ENCODE measurements at places on chromosomes 2 and 18.

- no peak for DNase-seq
Measured at GRCh38 chr18:46449033-46449432, 208.0 kb downstream of the LOXHD1 start.

- no peak for DNase-seq
Measured at GRCh38 chr2:219668316-219668715, 40.9 kb downstream of the SLC4A3 start.

- no peak for DNase-seq
Measured at GRCh38 chr18:22169011-22169888, at the start of gene GATA6. GATA6 (plus strand) TSS chr18:22169589; CDS start chr18:22171145, 1,556 bp downstream.

GRCh38 chr2:179455824-179456223, 191.2 kb upstream of the SESTD1 start:
- DNase-seq, result no peak

DNA sequence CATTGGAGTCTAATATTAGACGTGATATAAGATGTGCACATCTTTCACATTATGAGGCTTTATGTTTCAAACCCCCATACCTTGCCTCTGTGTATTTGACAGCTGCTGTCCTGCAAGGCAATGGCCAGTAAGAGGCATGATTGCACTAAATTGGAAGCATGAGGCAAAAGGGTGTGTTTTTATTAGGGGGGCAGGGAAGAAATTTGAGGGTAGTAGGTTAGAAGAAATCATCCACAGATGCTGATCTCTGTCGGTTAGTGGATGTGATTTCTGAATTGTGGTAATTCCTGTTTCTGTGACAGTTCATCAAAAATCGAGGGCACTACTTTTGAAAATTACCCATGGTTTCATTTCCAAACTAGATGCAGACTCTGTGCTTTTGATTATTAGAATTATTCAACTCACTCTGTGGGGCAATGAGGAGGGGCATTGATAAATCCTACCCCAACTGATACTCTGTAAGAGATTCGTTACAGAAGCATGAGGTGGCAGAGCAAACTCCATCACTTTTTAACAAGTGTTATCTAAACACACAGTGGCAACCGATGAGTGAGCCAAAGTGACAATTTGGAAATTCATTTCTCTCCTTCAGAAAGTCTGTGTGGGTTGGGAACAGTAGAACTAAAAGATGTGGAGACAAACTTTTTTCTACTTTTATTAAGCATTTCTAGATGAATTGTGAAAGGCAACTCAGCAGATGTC, 453.0 kb downstream of the ARHGAP15 start:
- no peak for DNase-seq

DNA sequence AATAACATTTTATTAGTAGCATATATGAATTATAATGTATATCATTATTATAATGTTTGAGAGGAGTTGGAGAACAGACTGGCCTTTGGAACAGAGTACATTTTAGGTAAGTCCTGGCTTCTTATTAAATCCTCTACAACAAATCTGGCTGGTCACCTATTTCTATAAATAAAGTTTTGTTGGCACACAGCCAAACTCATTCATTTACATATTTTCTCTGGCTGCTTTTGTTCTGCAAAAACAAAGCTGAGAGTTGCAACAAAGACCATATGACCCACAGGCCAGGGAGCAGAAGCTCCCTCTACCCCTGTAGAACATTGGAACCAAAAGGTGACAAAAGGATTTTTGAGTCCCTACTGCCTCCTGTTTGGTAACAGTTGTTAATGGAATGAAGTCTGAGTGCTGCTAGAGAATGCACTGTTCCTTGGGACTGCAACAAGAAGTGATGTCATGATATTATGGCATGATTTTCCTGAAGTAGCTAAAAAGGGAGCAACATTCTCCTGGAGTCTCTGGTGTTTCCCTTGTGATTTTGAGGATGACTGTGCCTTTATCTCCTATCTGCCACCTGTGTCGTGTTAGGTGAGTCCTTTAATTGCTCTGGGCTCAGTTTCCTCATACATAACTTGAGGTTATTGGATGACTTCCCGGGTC, 22.0 kb upstream of the SP9 start:
- no peak for DNase-seq

DNA sequence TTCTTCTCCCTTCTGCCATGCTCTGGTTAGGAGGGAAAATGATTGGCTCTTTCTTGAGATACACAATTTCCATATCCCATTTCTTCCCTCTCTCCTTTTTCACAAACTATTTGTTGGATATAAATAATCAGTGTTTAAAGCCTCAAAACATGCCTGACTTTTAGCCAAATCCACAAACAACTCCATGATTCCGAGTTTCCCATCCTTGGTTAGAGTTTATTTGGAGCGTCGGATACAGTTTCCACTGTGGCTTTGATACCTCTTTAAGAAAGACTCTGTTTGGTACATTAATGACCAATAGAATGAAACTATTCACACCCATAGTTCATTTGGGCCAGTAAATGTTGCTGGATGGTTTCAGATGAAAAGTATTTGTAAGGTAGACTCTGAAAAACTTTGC, 5.9 kb upstream of the FHL2 start:
- DNase-seq, result no peak

DNA sequence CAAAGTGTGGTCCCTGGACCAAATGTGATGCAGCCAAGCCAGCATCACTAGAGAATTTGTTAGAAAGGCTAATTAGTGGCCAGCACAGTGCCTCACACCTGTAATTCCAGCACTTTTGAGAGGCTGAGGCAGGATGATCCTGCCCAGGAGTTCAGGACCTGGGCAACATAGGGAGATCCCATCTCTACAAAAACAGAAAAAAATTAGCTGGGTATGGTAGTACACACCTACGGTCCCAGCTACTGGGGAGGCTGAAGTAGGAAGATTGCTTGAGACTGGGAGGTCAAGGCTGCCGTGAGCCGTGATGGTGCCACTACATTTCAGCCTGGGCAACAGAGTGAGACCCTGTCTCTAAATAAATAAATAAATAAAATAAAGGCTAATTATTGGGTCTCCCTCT, 69.9 kb upstream of the FZD5 start:
- no peak for DNase-seq

DNA sequence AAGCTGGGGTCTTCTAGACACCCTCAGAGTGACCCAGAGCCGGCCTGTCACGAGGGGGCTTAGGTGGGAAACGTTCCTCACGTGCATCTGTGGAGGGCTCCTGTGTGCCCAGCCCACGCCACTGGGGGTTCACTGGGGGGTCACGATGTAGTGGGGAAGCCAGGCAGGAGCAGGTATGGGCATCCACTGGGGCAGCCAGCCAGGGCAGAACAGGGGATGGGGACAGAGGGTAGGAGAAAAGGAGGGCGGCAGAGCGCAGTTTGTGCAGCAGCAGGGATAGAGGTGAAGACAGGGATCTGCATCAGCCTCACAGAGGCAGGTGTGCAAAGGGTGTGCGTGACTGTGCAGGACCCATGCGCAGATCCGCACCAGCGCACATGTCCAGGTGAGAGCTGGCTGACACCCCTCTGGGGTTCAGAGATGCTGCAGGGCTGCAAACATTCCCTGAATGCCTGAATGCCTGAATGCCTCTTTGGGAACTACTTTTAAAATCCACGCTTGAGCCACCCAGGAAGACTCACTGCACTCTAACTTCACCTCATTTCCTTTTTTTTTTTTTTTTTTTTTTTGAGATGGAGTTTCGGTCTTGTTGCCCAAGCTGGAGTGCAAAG, 10.0 kb downstream of the PNKD start:
- no peak for DNase-seq

DNA sequence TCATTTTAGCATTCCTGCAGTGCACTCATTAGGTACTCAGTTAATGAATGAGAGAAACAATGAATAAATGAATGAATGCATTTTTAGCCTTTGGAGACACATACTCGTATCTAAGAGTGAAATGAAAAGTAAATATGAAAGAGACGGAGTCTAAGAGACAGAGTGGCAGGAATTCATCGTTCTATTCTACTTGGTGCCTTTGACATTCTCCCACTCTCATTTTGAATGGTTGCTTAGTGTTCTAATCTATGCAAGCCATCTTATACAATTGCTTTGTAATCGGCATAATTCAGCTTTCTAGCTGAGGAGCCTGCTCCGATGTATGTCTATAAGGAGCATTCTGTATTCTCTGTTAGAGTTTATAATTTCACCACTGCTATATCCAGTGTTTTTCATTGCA, 554.9 kb downstream of the PLCL1 start:
- no peak for DNase-seq

- no peak for DNase-seq
Measured at GRCh38 chr2:195343942-195344530, 313.0 kb upstream of the SLC39A10 start.

Measured in stimulated activated CD8-positive, alpha-beta memory T cell treated with anti-CD3 and anti-CD28 coated beads, Interleukin-12 subunit alpha, Interleukin-12 subunit beta, amount 100 ng/mL, for 4 hours (primary cell).